ENCODE measurements at places on chromosomes 16 and 17.

DNA sequence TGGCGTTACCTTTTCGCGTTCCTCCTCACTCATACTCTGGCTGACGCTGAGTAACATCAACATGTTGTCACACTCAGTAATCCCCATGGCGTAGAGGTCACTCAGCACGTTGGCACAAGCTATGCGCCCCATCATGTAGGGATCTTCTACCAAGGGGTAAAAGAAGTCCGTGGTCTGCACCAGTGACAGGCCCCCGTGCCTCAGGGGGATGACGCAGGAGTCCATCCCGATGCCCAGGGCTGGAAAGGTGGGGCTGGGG lies 596 bp downstream of the SEPHS2 start:
- DNase-seq: no peak

DNA sequence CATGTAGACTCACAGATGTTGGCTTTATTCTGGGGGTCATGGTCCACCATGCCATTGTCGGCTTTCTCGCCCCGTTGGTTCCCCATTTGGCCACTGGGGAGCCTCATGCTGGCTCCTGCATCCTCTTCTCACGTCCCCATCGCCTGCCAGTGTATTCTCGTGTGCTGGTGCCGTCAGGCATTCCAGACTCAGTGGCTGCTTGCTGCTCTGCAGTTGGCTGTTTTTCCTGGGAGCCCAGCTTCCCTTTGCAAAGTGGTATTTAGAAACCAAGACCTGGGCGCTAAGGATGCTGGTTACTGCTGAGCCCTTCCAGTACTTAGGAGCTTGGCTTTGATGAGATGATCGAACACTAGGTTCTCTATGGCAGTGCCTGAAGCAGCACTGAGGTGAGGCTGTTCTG lies 19.1 kb downstream of the CRAMP1 start:
- no peak for DNase-seq

DNA sequence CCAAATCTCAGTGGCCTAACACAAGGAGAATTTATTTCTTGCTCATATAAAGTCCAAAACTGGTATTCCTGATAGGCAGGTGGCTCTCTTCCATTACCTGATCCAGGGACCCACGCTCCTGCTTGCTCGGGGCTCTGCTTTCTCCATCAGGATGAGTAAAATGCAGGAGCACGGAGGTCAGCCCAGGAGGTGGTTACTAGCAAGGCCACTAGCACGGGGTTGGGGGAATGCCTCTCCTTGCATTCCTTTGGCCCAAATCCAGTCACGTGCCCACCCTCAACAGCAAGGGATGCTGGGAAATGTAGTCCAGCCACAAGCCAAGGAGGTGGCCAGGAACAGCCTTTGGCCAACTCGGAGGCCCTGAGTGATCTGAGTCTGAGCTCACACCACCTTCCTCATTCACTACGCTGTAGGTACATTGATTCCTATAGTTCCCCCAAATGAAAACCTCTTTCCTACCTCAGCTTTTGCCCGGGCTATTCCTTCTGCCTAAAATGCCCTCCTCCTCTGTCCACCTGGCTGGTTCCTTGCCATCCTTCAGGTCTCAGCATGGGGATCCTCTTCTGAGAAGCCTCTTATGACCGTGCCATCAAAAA lies 38.3 kb upstream of the HAPSTR1 start:
- peak; percentile 52 for DNase-seq

GRCh38 chr17:1557355-1558095 lies 5.1 kb downstream of the PITPNA start:
- DNase-seq: peak; percentile 47

DNA sequence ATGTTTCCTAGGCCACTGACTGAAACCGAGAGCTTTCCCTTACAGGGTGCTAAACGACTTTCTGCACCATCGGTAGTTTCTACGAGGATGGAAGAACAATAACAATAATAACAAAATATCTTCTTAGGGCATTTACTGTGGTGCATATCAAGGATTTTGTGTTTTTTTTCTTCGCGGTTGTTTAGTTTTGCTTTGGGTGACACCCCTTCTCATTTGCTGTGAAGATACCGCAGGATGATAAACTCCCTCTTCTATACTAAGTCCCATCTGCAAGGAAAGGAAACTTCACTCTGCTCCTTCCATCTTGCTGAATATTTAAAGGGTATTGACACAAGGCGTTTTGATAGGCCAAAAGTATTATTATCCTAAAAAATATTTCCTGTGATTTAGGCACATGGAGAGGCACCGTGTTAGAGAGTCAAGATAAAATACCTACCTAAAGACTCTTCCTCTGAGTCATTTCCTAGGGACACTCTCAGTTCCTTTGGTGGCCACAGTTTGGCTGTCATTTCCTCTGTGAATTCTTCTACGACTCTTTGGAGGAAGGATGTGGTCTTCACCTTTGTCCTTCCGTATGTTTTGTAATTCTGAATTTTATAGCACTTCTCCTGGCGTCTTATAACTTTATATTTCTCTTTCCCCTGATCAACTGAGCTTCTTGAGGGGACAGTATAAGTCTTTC lies 318.8 kb downstream of the CDH13 start:
- DNase-seq: no peak

DNA sequence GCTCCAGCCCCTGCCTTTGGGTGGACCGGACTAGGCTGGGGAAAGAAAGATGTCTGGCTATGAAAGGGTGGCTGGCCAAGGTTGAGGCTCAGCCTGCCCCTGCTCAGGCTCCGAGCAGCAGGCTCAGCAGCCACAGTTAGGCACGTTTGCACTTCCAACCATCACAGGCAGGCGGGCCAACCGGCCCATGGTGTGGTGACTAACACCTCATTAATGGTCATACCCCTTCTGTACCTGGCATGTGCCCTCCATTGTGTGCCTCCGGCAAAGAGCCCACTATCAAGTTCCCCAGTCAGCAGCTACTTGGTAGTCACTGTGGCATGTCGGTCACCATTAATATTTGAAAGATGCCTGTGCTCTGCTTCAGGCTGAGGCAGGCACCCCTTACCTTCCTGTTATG lies 6.7 kb downstream of the TBC1D24 start:
- DNase-seq: no peak

Measured in suppressor macrophage treated with lipopolysaccharide for 4 hours (primary cell).